A549 treated with dexamethasone at 1 μM for 4 hours (cell line): ENCODE measurements at places on chromosomes 5 and 9. TPM values are rescaled to one million over a fixed set of nuclear protein-coding genes. Genes with fewer than 3 reads are reported as not detected.

The ELL2 gene
- 32.6 to 48.7 TPM (median 46.6 TPM) in 5 replicates for total RNA-seq

The DNAI1 gene
- total RNA-seq, result 0.19 to 0.64 TPM (median 0.32 TPM) in 5 replicates

The PCA3 gene
- total RNA-seq, result not detected in 5 replicates

The FAM221B gene
- total RNA-seq, result not detected in 5 replicates

The TAF1L gene
- 0.01 TPM in 2 of 5 replicates, not detected in the others for total RNA-seq

The GRIN1 gene
- total RNA-seq, result 0.16 to 0.41 TPM (median 0.32 TPM) in 5 replicates

The PRR7 gene
- 13.0 to 28.8 TPM (median 25.0 TPM) in 5 replicates for total RNA-seq

The GPX3 gene
- 16.7 to 20.3 TPM (median 17.5 TPM) in 5 replicates for total RNA-seq

The NMUR2 gene
- 0.05 to 0.22 TPM (median 0.11 TPM) in 3 of 5 replicates, not detected in the others for total RNA-seq

The PCDHB7 gene
- total RNA-seq, result 0.02 TPM in 1 of 5 replicates, not detected in the others

The MRPL50 gene
- total RNA-seq, result 12.3 to 20.5 TPM (median 13.8 TPM) in 5 replicates

The NDUFS4 gene
- total RNA-seq, result 95.9 to 143 TPM (median 99.0 TPM) in 5 replicates

The TMEM215 gene
- 0.02 TPM in 3 of 5 replicates, not detected in the others for total RNA-seq

The ZFR gene
- 65.5 to 74.2 TPM (median 67.1 TPM) in 5 replicates for total RNA-seq

The GABBR2 gene
- 0.19 to 0.28 TPM (median 0.27 TPM) in 5 replicates for total RNA-seq

The MARVELD2 gene
- 2.7 to 3.5 TPM (median 2.8 TPM) in 5 replicates for total RNA-seq

The GLIPR2 gene
- 7.5 to 9.9 TPM (median 8.9 TPM) in 5 replicates for total RNA-seq

The SNCB gene
- 0.95 to 1.7 TPM (median 1.3 TPM) in 5 replicates for total RNA-seq

The CARTPT gene
- total RNA-seq, result not detected in 5 replicates

The PCDHB8 gene
- total RNA-seq, result 0.15 to 0.41 TPM (median 0.29 TPM) in 5 replicates

The GAS1 gene
- 0.06 to 0.13 TPM (median 0.06 TPM) in 5 replicates for total RNA-seq

The PHYHD1 gene
- total RNA-seq, result 0.08 to 0.42 TPM (median 0.38 TPM) in 5 replicates
